Endothelial cell of umbilical vein (primary cell): ENCODE measurements at places on chromosomes 2 and 18.

DNA sequence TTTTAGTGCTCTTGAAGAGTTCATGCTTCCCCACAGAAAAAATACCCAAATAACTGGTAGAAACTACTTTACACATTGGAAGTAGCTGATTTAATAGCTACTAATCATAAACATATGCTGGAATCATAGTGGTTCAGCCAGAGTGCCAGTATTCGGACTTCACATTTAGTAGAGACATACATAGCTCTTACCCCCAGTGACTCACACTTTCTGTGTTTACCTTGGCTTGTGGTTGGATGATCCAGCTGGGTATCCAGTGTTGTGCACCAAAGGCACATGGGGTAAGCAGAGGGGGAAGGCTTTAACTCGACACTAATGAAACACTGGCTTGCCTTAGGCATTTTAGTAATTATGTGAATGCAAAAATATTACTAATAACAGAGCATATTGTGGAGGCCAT is 18.1 kb downstream of the ARHGAP28 start:
- DNase-seq = peak; percentile 93

- peak; percentile 41 for DNase-seq
These were observed 31.8 kb downstream of the ARHGAP25 start for GRCh38 chr2:68766376-68766845.

DNA sequence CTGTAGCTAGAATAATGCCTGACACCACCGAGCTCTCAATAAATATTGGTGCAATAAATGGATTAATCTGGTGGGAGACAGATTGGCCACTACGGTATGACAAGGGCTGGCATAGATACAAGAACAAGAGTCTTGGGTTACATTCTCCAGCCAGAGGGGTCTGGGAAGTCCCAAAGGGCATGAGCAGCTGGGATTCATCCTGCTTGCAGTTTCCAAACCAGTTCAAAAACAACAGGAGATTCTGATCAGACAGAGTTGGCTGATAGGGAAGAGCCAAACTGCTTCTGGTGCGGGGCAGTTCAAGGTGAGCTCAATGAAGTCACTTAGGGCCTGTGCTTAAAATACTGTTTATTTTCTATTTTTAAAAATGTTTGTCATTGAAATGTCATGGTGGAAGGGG is 266.9 kb downstream of the TNS1 start:
- DNase-seq = no peak

DNA sequence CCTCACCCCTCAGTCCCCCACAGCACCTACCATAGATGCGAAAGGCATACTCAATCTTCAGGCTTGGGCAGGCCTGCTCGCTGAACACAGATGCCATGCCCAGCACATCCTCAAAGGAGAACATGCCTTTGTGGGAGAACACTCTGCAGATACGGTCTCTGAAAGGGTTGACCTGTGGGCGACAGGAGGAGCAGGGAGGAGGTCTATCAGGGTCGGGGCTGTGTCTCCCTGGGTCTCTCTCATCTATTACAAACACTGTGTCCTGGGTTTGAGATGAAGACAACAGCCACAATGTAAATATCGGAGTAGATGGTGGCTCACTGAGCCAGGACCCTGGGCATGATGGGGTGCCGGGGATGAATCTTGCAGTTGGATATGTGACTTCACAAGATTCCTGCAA is 46.0 kb downstream of the CIB4 start:
- DNase-seq = no peak

- no peak for DNase-seq
These were observed 8.9 kb upstream of the KLF11 start for GRCh38 chr2:10034333-10035052.
